Activated B cell treated with CpG ODN at 0.5 μM for 24 hours (primary cell): ENCODE measurements at places on chromosomes 2 and 18. TPM values are rescaled to one million over a fixed set of nuclear protein-coding genes. Genes with fewer than 3 reads are reported as not detected.

CTNNA2 gene
- not detected in 2 replicates for total RNA-seq

LINC00305 gene
- not detected in 2 replicates for total RNA-seq

TFCP2L1 gene
- total RNA-seq = 0.05 and 0.13 TPM in 2 replicates

KIDINS220 gene
- 26.4 and 26.9 TPM in 2 replicates for total RNA-seq

NEMP2 gene
- total RNA-seq = 14.2 and 15.6 TPM in 2 replicates

FSHR gene
- not detected in 2 replicates for total RNA-seq

DNA sequence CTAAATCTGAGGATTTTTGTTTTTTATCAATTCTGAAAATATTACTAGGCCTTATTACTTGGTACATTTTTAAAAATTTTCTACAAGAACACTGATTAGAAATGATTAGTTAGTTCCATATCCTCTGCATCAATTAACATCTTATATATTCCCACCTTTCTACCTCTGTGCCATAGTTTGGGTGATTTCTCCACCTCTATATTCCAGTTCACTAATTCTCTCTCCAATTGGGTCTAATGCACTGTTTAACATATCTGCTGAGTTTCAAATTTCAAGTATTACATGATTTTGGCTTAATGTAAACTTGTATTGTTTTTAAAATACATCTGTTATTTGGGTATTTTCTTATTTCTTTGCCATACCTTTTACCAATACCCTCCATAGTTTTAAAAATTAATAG lies 705.7 kb upstream of the SALL3 start:
- no peak for DNase-seq
- H3K27ac ChIP-seq = no peak overlapping the region
- no peaks in the 10 kb centered on the region for H3K36me3 ChIP-seq
- H3K27me3 ChIP-seq = no peaks in the 10 kb centered on the region
- H3K4me1 ChIP-seq = no peaks in the 10 kb centered on the region
- H3K4me3 ChIP-seq = no peak overlapping the region

- no peak for DNase-seq
- H3K36me3 ChIP-seq = no peaks in the 10 kb centered on the region
- peaks cover 22% of the 10 kb centered on the region for H3K27me3 ChIP-seq
- H3K4me3 ChIP-seq = no peak overlapping the region
- no peaks in the 10 kb centered on the region for H3K4me1 ChIP-seq
Measured at GRCh38 chr2:42449163-42450087, 44.4 kb downstream of the KCNG3 start.

DNA sequence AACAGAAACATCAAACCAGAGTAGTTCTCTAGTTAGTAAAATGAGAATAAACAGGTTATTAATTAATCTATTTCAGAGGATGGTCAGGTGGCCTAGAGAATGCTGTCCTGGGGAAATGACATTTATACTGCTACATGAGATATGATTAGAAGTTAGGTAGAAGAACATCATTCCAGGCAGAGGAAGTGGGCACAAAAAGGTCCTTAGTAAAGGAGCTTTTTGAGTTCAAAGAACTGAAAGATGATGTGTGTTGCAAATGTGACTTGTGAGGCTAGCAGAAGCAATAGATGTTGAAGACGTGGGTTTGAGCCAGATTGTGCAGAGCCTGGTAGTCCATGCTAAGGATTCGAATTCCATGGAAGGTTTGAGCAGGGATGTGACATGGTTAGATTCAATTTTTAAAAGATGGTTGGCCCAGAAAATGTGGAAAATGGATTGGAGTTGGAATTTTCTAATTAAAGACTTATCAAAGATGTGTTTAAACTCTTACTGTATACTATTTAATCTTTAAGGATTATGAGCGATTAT lies 34.2 kb downstream of the RAB10 start:
- peak overlapping the region; percentile 63 for H3K27ac ChIP-seq
- no peaks in the 10 kb centered on the region for H3K27me3 ChIP-seq
- peaks cover 38% of the 10 kb centered on the region for H3K4me1 ChIP-seq
- no peak for DNase-seq
- peak overlapping the region; percentile 56 for H3K4me3 ChIP-seq

GRCh38 chr2:157808421-157808820 lies 67.7 kb downstream of the ACVR1 start:
- H3K27me3 ChIP-seq = no peaks in the 10 kb centered on the region
- DNase-seq = no peak
- no peak overlapping the region for H3K27ac ChIP-seq
- no peak overlapping the region for H3K4me3 ChIP-seq
- no peaks in the 10 kb centered on the region for H3K4me1 ChIP-seq

DNA sequence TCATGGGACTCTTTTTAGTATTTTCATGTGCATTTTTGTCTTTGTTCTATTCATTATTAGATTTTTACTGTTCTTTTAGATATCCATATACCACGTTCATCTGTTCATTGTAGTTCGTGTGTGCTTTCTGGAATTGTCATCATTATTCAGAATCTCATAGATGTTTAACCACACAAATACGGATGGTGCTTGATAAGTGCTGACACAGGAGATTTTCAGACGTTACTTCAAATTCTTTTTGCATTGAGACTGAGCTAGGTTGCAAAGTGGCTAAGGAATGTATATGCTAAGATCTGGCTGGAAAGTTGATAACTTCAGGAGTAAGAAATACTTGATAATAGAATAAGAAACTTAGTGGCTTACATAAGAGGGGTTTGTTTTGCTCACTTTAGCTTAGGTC lies 153.6 kb downstream of the CTNNA2 start:
- H3K36me3 ChIP-seq = no peaks in the 10 kb centered on the region
- H3K27me3 ChIP-seq = no peaks in the 10 kb centered on the region
- no peak overlapping the region for H3K27ac ChIP-seq

GRCh38 chr2:17540813-17541530 lies 476 bp downstream of the VSNL1 start:
- H3K4me3 ChIP-seq = peak overlapping the region; percentile 47
- no peaks in the 10 kb centered on the region for H3K36me3 ChIP-seq
- H3K27me3 ChIP-seq = peaks cover 66% of the 10 kb centered on the region
- peaks cover 24% of the 10 kb centered on the region for H3K4me1 ChIP-seq
